ENCODE measurements at places on chromosomes 7 and 10. TPM values are rescaled to one million over a fixed set of nuclear protein-coding genes. Genes with fewer than 3 reads are reported as not detected.

- DNase-seq = no peak
- no peaks in the 10 kb centered on the region for H3K27me3 ChIP-seq
- H3K36me3 ChIP-seq = no peaks in the 10 kb centered on the region
- no peaks in the 10 kb centered on the region for H3K4me1 ChIP-seq
- H3K27ac ChIP-seq = no peak overlapping the region
Observed at GRCh38 chr7:32169228-32169627, 99.0 kb upstream of the PDE1C start.

The BTBD16 gene
- 5.0 TPM for total RNA-seq

DNA sequence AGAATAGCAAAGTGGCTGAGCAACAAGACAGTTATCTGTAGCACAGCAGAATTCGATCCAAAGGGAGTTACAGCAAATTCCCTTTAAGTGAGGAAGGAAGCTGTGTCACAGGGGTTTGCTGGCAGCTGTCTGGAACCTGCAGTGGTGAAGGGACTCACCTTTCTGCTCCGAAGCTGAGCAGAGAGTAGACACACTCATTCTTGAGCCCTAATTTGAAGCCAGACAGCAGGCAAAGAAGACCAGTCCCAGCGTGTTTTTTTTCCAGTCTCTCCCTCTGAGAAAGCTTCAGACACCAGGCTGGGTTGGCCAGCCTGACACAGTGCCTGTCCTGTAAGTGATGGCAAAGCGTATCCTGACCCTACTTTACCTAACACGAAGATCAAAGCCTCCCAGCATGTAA lies 210.7 kb downstream of the TRIL start:
- no peaks in the 10 kb centered on the region for H3K36me3 ChIP-seq
- H3K27me3 ChIP-seq = no peaks in the 10 kb centered on the region

The LRRC18 gene
- total RNA-seq = not detected

GRCh38 chr10:79047584-79047874 lies 21.2 kb upstream of the ZMIZ1 start:
- peaks cover 44% of the 10 kb centered on the region for H3K4me1 ChIP-seq
- peaks cover 6% of the 10 kb centered on the region for H3K27me3 ChIP-seq
- H3K27ac ChIP-seq = no peak overlapping the region
- DNase-seq = no peak
